ENCODE measurements at places on chromosomes 5 and 9.
A peak's percentile ranks its signal among the peaks of the same experiment; 100 is the strongest.

DNA sequence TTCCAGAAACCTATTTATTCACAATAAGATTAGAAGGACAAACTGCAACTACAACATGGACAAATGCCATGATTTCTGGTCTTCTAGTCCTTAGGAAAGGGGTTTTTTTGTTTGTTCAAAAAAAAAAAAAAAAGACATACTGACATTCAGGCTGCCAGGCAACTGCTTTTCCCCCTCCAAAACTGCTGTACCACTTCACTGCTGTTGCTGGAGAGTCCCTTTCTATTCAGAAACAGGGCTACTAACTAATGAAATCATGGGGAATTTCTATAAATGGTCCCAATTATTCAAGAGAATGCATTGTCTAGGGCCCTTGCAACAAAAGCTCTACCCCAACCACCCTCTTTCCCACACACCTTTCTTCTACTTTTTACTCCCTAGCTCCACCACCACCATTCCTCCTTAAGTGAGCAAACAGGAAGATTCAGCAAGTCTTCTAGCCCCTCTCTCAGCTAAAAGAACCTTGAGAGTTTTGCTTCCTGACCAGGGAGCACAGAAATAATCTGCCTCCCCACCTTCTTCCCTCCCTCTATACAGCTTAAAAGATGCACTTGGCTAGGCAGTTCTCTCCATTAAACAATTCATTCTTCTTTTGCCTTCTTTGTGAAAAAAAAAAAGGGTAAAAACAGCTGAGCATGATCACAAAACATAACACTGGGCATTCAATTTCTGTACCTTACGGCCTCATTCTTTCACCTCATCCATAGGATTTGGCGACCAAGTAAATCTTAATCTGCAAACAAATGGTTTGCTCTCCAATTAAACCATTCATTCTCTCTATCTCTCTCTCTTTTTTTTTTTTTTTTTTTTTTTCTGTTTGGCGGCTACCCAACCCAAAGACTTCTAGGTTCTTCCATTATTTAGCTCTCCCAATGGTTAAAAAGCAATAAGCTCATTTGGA lies 13.8 kb downstream of the ZNF608 start:
- DNase-seq = no peak

- DNase-seq = no peak
Observed at GRCh38 chr5:157469687-157470086, 9.7 kb downstream of the NIPAL4 start.

DNA sequence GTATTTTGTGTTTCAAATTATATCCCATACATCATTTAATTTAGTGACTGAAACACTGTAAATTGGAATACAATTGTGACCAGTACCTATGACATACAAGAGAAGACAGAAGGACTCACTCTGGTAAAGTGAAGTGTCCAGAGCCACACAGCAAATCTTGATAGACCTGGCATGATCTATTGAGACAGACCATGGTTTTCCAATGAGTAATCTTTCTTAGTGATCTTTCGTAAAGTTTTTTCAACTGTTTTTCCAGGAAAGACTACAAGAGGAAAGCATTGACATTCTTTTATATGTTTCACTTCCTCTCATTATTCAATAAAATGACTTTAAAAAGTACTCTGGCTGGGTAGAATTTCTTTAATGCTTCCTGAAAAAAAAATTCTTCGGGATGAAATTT lies 43.3 kb upstream of the ALDH1A1 start:
- no peak for DNase-seq

- no peak for DNase-seq
Observed at GRCh38 chr9:77949751-77950436, 81.7 kb downstream of the GNAQ start.

DNA sequence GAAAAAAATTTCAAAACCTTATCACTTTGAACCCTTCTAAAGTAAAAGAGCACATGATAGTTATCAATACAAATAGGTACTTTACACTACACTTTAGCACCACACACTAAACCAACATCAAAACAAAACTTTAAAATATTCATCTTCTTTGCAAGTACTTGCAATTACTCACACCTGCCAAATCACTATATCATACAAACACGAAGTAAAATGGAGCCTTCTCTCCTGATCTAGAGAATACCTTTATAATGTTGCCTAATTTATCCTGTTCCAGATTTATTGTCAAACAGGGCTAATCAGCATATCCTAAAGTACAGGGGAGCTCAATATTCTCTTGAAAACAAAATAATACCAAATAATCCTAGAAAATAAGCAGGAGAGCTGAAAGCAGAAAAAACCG lies 3.0 kb downstream of the RNF145 start:
- DNase-seq = no peak

GRCh38 chr5:43065948-43066798 lies 26.1 kb upstream of the ANXA2R start:
- peak; percentile 85 for DNase-seq

DNA sequence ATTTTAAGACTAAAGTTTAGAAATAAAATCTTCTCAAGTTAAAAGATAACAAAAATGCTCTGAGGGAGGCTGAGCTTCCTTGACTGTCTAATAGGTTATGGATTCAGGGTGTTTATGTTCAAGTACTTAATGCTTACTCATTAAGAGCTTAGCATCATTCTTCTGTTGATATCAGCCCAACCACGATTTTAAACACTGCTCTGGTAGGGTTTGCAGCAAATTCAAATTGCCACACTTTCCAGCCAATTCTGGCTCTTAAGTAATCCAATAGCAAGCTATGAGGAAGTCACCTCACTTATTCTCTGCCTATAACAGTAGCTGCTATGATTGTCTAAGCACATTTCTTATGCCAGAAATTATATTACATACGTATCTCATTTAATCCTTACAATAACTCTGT lies 191.0 kb upstream of the KIF2A start:
- no peak for DNase-seq

DNA sequence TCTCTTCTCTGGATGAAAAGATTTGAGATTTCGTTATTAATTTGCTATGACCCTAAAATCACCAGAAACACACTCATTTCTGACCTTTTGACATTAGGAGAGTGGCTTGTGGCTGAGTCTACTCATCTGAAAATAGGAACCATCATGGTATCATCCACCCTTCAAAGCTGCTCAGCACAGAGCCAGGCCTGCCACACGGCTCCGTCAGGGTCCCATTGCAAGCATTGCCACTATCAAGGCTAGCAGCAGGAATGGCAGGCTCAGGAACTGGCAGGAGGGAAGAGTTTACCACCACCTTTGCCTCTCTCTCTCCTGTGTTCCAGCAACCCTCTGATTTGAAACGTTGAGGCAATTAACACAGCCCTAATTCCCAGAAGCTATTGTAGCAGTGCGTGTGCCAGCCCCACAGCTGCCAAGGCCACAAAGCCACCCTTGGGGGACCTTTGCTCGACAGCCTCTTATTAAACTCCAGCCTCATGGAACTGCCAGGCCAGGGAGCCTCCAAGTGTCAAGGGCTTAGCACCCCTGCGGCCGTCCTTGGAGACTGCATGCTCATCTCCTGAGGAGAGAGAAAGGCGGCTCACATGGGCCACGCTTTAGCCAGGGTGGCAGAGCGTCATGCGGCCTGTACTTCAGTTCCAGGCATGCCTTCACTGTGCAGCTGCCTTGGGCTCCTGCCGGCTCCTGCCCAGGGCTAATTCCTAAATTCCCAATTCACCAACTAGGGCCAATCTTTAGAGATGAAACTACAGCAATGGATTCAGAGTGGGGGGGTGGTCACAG lies 145.9 kb downstream of the ROR2 start:
- no peak for DNase-seq

DNA sequence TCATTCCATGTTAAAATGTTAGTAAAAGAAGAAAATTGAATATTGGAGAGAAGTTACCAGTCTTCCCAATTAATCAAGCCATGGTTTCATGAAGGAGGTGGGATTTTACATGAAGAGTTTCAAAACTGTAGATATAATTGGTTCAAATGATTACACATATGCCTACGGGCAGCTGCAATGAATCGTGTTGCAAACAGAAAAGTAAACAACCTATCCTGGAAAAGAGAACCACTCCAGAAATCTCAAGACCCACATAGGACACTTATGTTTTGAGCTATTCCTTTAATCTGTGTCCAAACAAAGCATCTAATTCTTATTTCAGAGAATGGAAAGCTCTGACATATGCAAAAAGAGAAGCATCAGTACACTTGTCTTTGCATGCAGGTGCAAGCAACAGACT lies 340.2 kb downstream of the NDUFS4 start:
- no peak for DNase-seq

GRCh38 chr9:95874989-95875304 lies 544 bp upstream of the ERCC6L2 start:
- DNase-seq = peak; percentile 19

DNA sequence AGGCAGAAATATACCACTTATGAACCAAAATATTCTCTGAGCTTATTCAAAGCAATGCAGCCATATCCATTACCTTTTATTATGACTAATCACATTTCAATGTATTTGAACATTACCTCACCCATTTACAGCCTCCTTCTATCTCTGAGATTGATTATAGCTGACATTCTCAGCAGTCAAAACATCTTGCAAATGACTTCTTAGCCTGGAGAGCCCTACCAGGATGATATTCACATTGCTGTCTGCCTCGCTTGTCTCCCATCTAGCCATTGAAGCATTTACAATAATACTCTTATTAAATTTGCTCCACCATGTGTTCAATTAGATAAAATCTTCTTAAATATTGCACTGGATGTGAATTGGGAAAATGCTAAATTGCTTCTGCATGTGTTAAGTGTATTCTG lies 1879.9 kb upstream of the ACO1 start:
- no peak for DNase-seq

- DNase-seq = peak; percentile 61
Observed at GRCh38 chr9:135978642-135979546, 17.7 kb upstream of the UBAC1 start.

DNA sequence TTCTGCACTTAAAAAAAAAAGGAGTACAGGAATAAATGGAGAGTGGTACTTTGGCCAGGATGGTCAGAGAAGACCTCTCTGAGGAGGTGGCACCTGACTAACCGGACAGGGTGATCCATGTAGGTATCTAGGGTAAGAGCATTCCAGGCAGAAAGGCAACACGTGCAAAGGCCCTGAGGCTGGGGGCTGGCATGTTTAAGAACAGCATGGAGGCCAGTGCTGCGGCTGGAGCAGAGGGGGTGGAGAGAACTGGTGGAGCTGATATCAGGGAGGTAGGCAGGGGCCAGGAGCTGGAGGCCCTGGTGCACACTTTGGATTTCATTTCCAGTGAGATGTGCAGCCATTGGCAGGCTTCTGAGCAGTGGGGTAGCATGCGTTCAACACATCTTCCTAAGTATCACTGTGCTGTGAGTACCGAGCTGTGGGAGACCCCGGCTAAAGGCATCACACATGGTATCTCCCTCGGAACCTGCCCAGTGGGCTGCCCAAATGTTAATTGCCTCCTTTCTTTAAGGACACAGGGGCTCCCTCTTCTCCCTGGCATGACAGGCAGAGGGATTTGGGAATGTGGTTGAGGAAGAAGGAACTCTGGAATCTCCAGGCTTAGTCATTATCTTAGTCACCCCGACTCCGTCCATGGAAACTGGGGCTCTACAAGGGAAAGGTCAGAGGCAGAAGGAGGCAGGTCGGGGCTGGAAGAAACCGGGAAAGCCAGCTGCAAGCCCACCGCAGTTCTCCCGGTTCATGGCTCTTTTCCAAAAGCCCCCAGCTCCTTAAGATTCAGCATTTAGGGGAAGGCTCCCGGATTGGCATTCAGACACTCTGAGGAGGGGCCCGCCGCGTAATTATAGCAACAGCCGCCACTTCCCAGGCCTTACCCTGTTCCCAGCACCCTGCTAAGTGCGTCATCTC lies 18.6 kb downstream of the SLC6A7 start:
- no peak for DNase-seq

GRCh38 chr9:3804103-3804502 lies 278.3 kb upstream of the RFX3 start:
- DNase-seq = no peak

GRCh38 chr9:131273856-131274673 lies 2.2 kb downstream of the FAM78A start:
- no peak for DNase-seq

- no peak for DNase-seq
Observed at GRCh38 chr9:34777666-34778065, 67.7 kb upstream of the CCL21 start.

DNA sequence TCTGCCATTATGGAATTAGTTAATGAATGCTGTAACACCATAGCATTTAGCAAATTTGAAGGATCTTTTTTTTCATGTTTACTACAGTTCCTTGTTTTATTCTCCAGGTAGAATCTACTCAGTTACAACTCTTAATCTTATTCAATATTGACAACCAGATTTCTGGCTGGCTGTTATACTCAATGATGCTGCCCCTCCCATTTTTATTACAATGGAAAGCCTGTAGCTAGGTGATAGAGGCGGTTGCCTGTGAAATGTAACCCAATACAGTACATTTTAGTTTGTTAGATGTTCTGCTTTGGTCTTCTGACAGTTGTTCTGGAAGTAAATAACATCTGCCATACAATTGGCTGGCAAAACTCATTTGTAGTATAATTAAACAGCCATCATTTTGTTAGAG lies 294.2 kb downstream of the DMRTA1 start:
- DNase-seq = no peak

GRCh38 chr5:2892466-2893000 lies 141.1 kb upstream of the IRX2 start:
- no peak for DNase-seq

Measured in substantia nigra (tissue), 51 donors.